ENCODE measurements at places on chromosomes 16 and 17.

GRCh38 chr16:5478036-5478435 is 380.4 kb upstream of the EEF2KMT start:
- no peak for DNase-seq

- no peak for DNase-seq
Observed at GRCh38 chr16:73125850-73126524, 78.1 kb upstream of the ZFHX3 start.

DNA sequence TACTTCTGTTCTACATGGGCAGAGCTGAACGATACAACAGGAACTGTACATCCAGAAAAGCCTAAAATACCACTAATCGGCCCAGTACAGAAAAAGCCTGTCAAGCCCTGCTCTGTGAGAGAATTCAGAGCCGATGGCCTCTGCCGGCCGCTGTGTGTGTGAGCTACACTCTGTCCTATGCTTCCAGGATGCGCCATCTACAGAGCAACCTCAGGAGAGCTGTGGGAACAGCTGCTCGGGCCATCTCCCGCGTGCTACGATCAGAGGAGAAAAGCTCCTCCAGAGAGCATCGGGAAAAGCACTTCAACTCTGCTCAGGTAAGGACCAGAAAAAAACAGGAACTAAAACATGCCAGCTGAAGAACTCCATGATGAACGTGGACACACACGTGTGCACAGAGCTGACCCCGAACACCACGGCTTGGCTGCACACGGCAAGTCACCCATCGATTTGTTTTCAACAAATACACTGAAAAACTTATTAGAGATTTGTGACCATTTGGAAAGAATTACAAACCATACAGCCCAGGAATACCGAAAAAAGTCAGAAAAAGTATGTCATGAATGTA is 115.9 kb downstream of the ANKRD11 start:
- no peak for DNase-seq

GRCh38 chr17:28324781-28325180 is 5.8 kb downstream of the TMEM97 start:
- no peak for DNase-seq

GRCh38 chr17:51120357-51120738 is 320 bp downstream of the SPAG9 start:
- peak; percentile 5 for DNase-seq

DNA sequence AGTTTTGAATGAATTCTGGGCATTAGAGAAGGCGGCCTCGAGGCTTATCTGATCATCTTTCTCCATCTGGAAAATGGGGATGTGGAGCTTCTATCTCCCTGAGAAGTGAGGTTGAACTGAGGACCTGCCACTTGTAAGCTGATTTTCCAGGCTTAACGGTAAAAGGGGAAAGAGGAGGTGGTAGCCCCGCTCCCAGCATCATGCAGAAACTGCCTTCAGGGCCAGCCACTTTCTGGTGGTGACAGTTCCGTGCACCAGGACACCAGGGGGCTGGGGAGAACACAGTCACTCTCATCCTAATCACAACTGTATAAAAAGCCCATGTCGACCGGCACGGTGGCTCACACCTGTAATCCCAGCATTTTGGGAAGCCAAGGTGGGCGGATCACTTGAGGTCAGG is 20.9 kb upstream of the CPSF4L start:
- no peak for DNase-seq

DNA sequence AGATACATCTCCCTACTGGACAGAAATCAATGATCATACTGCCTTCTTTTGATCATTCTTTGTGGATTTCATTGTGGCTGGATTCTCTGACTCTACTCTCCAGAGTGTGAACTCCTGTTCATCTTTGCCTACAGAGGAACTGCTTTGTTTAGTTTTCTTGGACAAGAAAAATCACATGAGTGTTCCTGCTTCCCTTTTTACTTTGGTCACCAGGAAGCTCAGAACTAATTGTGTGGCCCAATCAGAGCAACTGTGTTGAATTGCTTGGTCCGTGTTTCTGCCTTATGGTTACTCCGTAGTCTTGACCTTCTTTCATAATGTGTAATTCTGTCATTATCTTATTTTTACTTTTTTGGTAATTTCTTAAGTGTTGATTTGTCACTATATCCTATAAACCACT is 97.0 kb downstream of the MAF start:
- DNase-seq: no peak

- DNase-seq: no peak
Observed at GRCh38 chr17:64385187-64386083, 5.2 kb downstream of the PECAM1 start.

- DNase-seq: no peak
Observed at GRCh38 chr16:85908444-85908843, 9.5 kb downstream of the IRF8 start.

- no peak for DNase-seq
Observed at GRCh38 chr16:87324411-87325275, 7.5 kb upstream of the C16orf95 start.

GRCh38 chr17:67602974-67603373 is 114.8 kb upstream of the NOL11 start:
- DNase-seq: peak; percentile 7

- no peak for DNase-seq
Observed at GRCh38 chr16:77897831-77898605, 109.7 kb downstream of the VAT1L start.

DNA sequence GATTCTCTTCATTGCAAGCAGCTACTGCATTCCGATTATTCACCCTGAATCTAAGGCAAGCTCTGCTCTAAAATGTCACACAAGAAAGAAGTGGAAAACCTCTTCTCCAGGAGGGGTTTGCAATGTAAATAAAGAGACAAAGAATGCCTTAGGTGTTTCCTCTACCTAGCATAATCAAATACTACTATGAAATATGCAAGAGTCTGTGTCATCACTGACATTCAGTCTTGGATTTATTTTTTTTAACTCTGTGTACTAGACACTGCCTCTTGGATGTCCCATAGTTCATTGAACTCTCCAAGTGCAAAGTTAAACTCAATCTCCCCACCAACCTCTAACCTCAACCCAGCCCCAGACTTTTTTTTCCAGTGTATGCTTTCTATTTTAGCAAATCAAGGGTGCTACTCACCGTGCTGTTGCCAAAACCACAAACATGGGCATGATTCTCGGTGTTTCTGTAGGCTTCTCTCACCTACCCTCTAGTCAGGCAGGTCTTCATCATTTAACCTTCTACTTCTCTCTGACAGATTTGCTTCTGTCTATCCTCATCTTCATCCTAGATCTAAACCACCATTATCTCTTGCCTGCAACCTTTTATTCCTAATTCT is 329.1 kb downstream of the CDH13 start:
- DNase-seq: no peak

GRCh38 chr17:41870627-41871026 is 5.4 kb upstream of the KLHL11 start:
- no peak for DNase-seq

GRCh38 chr17:72467841-72468653 is 347.2 kb downstream of the SOX9 start:
- DNase-seq: no peak

GRCh38 chr16:87555647-87556046 is 46.7 kb upstream of the JPH3 start:
- no peak for DNase-seq

DNA sequence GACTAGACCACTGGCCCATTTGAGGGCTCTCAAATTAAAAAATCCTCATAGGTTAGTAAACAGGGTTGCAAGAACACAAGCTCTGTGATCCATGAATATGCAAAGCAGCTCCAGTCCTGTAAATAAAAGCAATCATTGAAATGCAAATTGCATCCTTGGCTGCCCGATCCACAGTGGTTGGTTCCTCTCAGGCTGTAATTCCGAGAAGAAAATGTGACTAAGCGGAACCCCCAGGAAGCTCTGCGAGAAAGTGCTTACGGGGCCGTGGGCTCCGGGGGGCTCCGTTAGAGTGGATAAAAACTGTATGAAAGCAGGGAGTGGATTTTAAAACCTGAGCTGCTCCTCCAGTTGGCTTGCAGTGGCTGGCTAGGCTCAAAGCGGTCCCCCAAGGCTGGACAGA is 2.5 kb downstream of the GPRC5B start:
- DNase-seq: no peak

DNA sequence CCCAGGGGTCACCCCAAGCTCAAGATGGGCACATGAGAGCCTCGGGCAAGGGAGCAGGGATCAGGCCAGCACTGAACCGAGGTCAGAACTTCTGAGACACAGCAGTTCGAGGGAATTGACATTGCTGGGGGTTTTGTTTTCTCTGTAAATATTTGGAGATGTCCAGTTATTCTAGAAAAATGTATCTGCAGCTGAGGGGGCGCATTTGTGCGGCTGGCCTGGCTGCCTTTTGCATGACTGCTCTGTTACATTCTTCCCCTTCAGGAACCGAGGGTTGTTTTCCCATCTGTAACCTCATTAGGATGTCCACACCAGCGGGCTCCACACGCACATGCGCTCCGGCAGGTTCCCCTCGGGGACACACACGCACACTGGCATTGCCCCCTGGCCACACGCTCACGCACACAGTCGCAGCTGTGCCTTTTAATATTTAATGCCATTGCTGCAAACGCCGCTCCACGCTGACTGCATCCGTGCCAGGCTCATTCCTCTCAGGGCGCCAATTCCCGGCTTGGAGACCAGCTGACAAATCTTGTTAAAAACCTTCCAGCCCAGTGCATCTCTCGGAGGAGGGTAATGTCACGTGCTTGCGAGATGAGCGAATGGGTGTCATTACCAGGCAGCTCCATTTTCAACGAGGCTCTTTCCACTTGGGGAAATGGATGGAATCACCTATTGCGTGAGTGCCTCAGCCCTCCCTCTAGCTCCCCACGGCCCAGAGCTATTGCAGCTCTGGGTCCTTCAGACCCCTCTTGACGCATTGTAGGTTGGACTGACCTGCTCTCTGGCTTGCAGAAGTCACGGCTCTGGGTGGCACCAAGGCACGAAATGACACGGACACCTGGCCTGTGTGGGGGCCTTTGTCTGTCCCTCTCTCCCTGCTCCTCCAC is 13.1 kb downstream of the CCR7 start:
- no peak for DNase-seq

- DNase-seq: no peak
Observed at GRCh38 chr16:85387171-85387507, 226.0 kb upstream of the GSE1 start.

GRCh38 chr16:55350984-55351383 is 27.0 kb downstream of the IRX6 start:
- no peak for DNase-seq
